T-helper 1 cell (primary cell): ENCODE measurements at places on chromosomes 1 and 21.

DNA sequence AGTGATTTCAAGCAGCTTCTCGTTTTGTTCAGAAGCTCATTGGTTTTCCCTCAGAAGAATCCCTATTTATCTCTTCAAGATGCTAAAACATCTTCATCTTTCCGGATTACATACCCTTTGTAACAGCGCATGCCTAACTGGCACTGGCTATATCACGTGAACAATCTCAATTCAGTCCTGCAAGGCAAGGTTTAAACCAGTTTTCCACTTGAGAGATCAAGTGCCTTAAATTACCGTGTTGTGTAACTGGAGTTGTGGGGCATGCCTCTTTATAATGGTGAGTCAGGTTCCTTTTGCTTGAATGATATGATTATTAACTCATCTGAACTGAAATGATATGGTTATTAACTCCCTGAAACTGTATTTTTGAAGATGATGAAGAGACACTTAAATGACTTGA, 11.0 kb upstream of the ZFP69B start:
- DNase-seq: no peak

GRCh38 chr1:156081180-156081916, 917 bp downstream of the MEX3A start:
- no peak for DNase-seq

DNA sequence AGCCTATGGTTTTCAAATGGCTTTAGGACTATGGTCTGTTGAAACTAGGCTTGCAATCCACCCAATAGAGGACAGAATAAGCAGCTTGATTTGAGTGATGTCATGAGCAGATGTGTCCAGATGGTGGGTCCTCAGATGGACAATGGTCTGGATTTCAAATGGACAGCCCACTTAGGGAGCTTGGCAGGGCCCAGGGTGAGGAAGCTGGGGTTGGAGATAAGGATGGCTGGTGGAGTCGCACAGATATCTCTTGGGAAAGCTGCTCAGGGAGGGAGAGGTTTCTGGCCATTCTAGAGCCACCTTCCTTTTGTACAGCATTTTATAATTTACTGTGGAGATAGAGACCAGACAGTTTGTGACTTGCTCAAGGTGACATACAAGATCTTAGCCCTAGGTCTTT, 55.0 kb downstream of the NFASC start:
- DNase-seq: no peak

DNA sequence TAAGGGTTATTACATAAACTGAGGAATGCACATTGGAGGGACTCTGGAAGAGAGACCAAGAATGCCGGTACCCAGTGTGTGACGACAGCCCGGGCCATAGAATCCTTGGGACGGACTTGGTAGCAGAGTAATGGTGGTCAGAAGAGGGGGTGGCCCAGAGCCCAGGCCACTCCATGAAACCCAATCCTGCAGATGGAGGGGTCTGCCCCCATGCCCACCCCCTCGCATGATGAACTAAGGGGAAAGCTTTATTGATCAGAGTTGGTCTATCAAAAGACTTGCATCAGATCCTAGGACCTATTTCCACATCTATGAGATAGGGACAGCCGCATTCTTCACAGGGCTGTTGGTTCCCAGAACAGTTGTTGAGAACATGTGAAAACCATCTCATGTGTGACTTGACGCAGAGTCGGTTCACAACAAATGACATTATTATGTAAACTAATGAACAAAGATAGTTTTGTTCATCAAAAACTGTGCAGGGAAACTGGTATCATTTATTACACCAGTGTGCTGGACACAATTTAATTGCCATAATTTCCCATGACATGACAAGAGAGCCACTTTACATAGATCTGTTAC, 21.5 kb upstream of the SDC3 start:
- no peak for DNase-seq

GRCh38 chr1:244352156-244352830, 99.4 kb downstream of the ADSS2 start:
- DNase-seq: no peak

GRCh38 chr1:59900640-59901039, 25.9 kb downstream of the CYP2J2 start:
- no peak for DNase-seq

- no peak for DNase-seq
These were observed 1.7 kb downstream of the EXOC8 start for GRCh38 chr1:231335663-231336602.

GRCh38 chr1:71424536-71424935, 343.7 kb upstream of the ZRANB2 start:
- no peak for DNase-seq

DNA sequence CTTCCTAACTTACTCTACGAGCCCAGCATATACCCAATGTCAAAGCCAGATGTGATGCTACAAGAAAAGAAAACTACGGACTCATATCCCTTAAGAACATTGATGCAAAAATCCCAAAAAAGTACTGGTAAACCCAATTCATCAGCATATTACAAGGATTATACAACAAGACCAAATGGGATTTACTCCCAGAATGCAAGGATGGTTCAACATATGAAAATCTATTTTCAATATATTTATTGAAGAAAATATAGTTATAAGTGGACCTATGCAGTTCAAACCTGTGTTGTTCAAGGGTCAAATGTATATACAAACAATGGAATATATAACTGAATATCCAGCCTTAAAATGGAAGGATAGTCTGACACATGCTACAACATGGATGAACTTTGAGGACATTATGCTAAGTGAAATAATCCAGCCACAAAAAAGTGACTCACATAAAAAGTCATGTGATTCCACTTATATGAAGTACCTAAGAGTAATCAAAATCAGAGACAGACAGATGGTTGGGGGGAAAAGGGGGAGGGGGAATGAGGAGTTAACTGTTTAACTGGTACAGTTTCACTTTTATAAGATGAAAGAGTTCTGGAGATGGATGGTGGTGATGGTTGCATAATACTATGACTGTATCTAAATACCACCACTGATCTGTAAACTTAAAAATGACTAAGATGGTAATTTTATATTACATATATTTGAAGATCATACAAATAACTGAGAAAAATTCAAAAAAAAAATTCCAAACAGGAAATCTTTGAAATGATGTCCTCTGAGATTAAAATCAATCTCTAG, 3.7 kb upstream of the KLF18 start:
- no peak for DNase-seq
